ENCODE measurements at places on chromosomes 6 and 20.

DNA sequence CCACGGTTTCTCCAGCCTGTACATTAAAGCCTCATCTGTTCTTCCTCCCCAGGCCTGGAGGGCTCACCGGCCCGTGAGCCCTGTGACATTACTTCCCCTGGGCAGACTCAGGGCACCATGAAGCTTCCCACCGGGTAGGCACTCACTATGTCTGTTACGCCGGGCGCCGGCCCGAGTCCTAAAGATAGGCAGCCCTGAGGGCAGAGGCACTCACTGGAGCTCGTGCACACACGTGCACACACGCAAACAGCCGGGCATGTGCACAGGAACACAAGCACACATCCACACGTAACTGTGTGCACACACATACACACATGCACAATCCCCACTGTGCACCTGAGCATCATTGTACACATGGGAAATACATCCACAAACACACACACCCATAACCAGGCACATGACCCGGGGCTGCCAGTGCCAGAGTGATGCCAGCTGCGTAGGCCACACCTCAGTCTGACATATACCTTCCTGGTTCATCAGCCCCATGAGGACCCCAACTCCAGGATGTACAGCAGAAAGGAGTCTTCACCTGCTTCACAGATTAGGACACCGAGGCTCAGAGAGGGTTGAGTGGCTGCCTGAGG is 83.7 kb downstream of the YTHDF1 start:
- DNase-seq = no peak

GRCh38 chr20:52446421-52447224 is 255.0 kb upstream of the ZFP64 start:
- peak; percentile 7 for DNase-seq

DNA sequence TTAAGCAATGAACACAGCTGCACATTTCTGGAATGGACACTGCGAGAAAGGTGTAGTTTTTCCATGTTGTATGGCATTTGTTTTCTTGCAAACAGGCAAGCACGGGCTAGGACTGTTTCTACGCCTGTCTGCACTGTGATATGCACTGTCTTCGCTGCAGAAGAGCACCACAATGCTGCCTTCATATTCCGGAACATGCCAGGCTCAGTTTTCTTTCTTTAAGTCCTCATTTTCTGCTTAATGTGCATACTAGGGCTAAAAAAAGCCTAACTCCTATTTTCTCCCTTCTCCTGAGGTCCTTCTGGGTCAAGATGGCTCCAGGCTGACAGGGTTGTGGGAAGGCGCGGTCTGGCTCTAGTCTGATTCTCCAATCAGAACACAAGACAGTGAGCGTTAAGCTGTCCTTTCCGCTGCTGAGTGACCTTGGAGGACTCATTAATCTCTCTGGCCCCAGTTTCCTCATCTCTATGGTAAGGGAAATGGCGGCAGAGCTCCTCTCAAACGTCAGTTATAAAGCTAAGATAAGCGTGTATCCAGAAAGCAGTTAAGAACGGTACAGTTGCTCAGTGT is 379.9 kb downstream of the C6orf118 start:
- no peak for DNase-seq

GRCh38 chr6:150142670-150143515 is at the start of gene PPP1R14C:
TSS of gene PPP1R14C (plus strand) at chr6:150143044. CDS start at chr6:150143193, 149 bp downstream.
- DNase-seq = peak; percentile 44

- peak; percentile 50 for DNase-seq
Observed at GRCh38 chr6:34914358-34914757, 25.3 kb downstream of the ANKS1A start.

DNA sequence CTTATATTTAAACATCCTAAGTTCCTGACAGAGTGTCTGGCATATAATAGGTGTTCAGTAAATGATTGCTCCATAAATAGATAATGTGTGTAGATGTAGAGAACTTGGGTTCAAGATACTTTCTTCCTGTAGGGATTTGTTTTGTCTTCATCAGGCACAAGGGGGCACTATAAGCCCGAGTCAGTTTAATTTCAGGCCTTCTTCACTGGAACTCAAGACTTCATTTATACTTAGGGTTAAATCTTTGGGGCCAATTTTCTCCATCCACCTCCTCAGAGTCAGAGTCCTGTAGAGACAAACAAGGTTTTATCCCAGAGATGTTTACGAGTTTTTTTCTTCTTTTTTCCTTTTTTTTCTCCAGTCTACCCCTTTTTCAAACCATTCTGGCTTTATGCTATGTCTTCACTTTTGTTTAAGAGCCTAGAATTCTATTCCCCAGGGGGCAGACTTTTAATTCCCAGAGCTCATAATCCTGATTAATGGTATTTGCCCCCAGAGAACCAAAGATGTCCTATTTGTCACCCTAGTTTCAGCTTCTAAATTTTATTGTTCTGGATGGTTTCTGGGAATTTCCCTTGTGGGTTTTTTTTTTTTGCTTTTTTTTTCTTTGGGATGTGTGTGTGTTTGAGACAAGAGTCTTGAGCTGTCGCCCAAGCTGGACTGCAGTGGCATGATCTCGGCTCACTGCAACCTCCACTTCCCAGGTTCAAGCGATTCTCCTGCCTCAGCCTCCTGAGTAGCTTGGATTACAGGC is 88.4 kb downstream of the HFE start:
- peak; percentile 71 for DNase-seq

- DNase-seq = no peak
Observed at GRCh38 chr6:168134560-168135201, 55.7 kb upstream of the FRMD1 start.

DNA sequence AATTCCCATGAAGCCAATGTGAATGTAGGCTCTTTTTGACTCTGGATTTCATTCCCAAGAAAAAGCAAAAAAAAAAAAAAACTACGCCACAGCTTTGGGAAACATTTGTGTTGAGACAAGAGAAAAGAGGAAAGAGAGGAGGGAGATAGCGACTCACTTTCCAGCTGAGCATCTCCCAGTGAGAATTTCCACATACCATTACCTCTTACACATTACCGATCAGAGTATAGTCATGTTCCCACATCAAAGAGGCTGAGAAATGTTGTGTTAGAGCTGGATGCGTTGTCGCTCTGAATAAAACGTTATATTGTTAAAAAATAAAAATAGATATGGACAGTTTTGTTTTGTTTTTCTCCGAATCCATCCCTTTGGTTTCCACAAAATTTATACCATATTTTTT is 1019.3 kb upstream of the ADGRB3 start:
- DNase-seq = peak; percentile 3

DNA sequence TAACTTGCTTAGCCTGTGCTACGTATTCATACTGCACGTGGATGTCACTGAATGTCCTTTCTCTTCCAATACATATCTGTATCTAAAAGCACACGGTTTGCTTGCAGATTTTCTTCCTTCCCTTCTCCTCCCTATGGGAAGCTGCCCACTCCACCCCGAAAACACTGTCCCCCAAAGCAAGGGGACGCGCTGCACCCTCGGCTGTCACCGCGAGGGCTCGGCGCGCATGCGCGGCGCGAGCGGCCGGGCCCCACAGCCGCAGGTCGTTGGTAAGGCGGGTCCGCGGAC is 659 bp downstream of the TMX4 start:
- DNase-seq = peak; percentile 59

DNA sequence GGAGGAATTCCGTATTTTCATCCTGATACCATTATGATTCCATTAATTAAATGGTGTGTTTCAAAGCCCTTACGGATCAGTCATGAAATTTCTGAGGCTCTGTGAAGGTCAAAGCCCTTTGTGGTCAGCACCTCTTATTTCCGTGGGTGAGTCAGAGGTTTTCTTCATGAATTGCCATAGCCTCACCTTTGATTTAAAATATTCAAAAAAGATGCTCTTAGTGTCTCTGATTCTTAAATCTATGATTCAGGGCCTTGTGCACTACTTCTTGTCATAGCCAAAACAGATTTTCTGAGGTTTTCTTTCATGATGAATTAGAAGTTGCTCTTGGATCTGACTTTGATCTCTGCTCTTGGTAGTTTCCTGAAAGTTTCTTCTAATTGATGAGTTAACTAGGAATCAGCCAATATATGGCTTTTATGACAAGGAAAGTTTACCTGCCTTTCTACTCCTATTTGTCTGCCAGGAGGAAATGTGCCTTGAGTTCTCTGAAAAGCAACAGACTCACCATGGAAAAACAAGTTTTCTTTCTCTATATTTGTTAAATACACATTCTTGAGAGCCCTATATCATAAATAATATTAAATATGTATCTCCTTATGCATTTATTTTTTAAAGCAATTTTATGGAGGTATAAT is 613.0 kb downstream of the UTRN start:
- peak; percentile 71 for DNase-seq

GRCh38 chr20:13302647-13303450 is 81.8 kb downstream of the ISM1 start:
- peak; percentile 73 for DNase-seq

DNA sequence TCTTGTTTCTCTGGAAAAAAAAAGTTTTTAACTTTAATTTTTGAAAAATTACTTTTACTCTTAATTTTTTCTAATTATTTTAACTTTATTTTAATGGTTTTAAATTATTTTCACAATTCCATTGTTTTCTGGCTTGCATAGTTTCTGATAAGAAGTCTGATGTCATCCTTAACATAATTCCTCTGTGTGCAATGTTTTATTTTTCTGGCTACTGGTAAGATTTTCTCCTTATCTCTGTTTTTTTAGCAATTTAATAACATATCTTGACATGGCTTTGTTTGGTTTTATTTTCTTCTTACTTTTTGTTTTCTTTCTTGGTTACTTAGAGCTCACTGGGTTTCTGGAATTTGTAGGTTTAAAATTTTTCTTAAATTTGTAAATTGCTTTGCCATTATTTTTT is 114.8 kb downstream of the TBXT start:
- DNase-seq = no peak

DNA sequence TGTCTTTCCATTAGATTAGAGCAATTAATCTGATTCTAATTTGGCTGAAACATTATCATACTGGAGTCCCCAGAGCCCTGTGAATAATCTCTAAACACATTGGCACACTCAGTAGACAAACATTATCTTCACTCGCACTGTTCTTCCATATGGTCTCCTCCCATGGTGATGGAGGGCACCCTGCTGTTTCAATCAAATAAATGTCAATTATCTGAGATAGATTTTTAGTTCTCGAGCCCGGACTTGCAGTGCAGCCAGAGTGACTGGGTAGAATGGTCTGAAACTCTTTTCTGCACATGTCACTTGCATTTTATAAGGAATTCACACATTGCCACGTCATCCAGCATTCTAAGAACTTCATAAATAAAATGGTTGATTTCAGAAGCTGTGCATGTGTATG is 90.6 kb upstream of the MAP3K7 start:
- DNase-seq = no peak

GRCh38 chr6:140320081-140321080 is 945.9 kb upstream of the CITED2 start:
- no peak for DNase-seq

DNA sequence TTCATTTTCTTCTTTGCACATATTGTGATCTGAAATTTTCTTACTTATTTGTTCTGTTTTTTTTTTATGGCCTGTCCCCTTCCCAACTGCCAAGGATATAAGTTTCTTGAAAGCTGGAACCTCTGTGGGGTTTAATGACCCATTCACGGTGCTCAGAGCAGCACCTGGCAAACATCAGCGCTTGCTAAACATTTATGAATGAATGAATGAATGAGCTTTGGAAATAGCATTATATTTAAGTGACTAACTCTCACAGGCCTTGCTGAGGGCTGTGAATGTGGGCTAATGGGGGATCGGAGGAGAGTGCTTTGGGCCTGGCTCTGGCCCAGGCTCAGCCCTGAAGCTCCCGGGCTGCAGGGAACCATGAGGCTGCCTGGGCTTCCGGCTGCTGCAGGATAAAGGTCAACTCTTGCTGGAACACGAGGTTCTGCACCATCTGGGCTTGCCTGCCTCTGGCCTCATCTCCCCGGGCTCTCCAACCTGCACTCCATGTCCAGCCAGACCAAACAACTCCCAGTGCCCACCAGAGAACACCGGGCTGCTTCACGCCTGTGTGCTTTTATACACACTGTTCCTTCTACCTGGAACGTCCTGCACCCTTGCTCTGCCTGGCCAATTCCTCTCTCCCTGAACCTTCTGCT is 14.6 kb upstream of the ARMC12 start:
- no peak for DNase-seq

DNA sequence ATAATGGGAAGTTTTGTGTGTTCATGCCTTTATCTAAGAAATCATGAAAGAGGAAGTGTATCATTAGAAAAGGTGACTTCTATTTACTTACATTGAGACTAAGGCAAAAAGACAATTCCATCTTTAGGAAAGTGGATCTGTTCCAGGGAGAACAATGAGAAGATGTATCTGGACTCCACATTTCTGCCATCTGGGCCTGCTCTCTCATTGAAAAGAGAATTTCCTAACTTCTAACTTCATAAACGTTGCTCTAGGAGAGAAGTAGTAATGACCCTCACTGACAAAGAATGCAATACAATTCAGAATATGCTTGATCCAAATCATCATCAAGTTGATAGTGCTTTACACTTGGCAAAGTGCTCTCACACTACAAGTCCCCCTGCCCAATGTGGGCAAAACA is 294.2 kb downstream of the OGFRL1 start:
- DNase-seq = no peak

DNA sequence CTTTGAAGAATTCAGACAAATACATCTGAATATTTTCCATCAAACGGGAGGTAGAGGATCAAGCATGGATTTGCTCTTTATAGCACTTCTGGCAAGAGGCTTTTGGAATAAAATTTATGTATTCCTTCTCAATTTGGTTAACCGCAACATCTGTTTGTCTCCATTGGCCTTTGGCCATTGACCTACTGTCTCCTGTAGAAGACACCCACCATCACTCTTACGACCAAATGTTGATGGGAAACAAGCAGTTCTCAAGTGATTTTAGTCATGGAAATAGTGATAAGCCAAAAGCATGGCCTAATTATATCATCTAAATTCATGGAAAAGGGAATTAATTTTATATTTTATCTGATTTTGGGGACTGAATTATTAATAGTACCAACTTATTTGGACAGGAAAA is 591.9 kb downstream of the CD109 start:
- no peak for DNase-seq

DNA sequence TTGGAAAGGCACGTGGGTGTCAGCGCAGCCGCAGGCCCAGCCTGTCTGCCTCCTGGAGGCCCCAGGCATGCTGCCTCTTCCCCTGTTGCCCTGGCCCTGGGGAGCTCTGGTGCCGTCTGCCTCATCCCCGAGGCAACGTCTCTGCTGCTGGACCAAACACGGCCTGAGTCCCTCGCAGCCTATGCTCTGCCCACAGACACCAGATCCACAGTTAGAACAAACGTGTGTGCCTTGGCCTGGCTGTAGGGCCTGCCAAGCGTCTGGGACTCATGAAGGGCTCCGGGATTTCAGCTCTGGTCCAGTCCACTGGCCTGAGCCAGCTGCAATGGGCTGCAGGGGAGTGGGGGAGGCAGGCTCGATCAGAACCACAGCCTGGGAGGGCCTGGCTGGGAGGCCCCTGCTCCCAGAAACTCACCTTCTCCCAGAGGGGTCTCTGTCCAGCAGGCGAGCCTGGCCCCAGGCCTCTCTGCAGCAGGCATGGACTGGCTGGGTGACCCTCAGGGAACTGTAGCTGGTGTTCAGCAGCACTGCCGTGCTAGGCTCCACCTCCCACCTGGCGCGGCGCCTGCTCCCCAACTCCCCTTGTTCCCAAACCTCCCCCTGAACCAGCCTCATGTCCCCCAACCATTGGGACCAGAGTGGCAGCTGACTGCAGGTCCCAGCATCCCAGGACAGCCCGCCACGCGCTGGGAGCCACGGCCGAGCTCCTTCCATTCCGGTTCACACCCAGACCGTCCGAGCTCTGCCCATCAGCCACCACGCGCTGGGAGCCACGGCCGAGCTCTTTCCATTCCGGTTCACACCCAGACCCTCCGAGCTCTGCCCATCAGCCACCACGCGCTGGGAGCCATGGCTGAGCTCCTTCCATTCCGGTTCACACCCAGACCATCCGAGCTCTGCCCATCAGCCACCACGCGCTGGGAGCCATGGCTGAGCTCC is 197.0 kb downstream of the DLL1 start:
- DNase-seq = no peak
